SK-N-MC (cell line): ENCODE measurements at places on chromosomes 16 and 17.

DNA sequence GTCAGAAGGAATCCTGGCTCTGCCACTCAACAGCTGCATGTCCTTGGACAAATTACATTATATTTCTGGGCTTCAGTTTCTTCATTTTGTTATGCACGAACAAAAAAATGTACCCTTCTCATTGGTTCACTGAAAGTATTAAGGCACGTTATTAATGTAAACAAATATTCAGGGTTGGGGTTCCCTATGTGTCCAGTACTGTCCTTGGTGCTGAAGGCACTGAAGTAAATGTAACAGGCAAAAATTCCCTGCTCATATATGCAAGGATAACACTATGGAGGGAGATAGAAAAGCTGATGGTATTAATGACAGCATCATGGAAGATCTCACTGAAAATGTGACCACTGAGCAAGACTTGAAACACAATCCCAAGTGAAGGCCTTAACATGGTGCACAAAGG, 386.6 kb downstream of the XYLT1 start:
- no peak for DNase-seq

DNA sequence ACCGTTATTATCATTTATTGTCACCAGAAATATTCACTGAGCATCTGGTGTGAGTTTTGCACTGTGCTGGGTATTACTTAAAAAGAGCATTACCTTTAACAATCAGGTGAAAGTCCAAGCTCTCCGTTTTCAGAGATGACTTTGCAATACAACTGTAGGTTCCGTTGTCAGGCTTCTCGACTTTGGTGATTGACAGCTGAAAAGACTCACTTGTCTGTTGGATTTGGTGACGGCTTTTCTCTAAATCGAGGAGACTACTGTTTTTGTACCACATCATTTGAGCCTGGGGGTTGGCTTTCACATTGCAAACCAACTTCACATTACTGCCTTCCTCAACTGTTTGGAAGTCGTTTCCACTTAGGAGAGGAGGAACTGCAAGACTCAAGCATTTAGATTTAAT, 9.1 kb downstream of the TMIGD1 start:
- DNase-seq = no peak

DNA sequence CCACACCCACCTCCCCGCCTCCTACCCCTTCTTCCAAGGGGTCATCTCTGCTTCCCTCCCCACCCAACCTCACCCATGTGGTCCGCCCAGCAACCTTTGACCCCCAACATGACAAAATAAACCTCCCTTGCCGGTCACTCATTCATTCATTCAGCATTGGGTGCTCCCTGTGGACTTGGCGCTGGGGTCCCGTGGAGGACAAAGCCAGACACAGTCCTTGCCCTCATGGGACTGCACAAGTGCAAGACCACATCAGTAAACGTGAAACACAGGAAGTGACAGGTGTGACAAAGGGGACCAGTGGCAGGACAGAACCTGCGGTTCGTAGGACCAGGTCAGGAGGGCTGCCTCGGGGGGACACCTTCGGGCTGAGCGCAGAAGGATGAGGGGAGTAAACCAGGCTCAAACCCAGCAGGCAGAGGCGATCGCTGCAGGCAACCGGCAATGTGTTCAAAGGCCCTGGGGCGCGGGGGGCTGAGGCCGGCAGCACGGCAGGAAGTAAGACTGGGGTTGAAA, 185.4 kb downstream of the SEC14L1 start:
- no peak for DNase-seq

GRCh38 chr17:44751806-44752205, 7.0 kb upstream of the ADAM11 start:
- no peak for DNase-seq

- DNase-seq = no peak
These were observed 32.3 kb downstream of the GJC1 start for GRCh38 chr17:44797802-44798201.

- DNase-seq = no peak
These were observed 3.8 kb downstream of the TPSD1 start for GRCh38 chr16:1259760-1260068.

GRCh38 chr16:3577302-3577752, at the start of gene NLRC3:
TSS of gene NLRC3 (minus strand) at chr16:3577403. CDS start at chr16:3565036, 12,367 bp downstream.
- no peak for DNase-seq

DNA sequence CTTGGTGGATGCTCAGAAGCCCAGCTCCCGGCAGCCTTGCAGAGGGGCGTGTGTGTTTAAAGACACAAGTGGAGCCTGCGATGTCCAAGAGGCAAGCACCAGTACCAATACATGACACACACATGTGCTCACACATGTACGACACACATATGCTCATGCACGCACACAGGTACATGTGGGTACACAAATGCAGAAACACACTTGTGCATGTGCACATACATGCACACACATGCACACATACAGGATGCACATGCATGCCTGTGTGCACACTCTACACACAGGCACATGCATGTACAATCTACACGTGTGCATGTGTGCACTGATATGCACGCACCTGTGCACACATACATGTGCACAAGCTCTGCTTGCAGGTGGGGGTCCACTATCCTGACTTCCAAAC, 10.8 kb downstream of the RBFOX3 start:
- no peak for DNase-seq

- DNase-seq = no peak
These were observed at the start of gene VPS25 for GRCh38 chr17:42773290-42774035. TSS of gene VPS25 (plus strand) at chr17:42773449. CDS start at chr17:42773476, 27 bp downstream.

DNA sequence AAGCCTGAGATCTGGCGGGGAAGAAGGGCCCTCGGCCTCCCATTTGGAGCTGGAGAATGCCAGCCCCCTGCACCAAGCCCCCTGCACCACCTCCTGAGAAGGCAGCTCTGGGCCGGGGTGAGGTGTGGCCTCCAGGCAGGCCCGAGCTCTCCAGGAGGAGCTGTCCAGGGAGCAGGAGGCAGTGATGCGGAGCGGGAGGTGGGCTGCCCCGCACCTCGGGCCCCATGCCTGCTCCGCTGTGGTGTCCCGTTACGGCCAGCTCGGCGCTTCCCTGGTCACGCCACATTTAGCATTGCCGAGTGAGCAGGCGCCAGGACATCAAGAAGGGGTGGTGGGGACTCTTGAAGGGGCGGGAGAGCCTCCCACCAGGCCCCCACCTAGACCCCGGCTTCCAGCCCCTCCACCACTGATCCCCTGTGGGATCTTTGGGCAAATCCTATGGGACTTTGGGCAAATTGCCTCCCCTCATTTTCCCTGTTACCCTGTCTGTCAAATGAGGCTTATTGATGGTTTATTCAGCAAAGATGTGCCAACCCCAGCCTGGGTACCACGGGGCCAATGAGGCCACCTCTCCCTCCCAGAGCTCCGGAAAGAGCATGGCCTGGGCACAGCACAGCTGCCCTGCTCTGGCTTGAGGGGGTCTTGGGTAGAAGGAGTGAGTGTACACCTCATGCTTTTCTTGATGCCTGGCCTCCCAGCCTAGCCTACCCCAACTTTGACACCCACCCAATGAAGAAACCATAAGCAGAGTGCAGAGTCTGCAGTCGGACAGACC, 15.3 kb downstream of the FOXN1 start:
- DNase-seq = no peak

- DNase-seq = no peak
These were observed 86.6 kb downstream of the PLXDC1 start for GRCh38 chr17:39064819-39065218.

DNA sequence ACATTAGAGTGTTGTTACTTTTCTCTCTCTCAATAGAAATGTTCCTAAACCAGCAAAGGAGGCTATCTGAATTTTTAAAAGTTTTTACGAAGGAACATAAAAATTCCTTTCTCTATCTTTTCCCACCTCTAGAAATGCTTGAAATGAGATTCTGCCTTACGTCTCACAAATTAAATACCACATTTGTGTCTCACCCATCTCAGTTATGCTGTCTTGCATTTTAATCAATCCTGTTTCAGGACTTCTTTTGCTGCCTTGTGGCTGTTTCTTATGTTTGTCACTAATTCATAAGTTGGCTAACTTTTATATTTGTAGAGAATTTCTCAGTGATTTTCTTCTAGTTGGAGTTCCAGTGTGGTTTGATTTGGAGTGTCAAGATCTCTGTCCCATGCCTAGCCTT, 3.5 kb downstream of the OMG start:
- DNase-seq = no peak

- DNase-seq = no peak
These were observed 155.3 kb downstream of the RGS9 start for GRCh38 chr17:65292430-65292829.

DNA sequence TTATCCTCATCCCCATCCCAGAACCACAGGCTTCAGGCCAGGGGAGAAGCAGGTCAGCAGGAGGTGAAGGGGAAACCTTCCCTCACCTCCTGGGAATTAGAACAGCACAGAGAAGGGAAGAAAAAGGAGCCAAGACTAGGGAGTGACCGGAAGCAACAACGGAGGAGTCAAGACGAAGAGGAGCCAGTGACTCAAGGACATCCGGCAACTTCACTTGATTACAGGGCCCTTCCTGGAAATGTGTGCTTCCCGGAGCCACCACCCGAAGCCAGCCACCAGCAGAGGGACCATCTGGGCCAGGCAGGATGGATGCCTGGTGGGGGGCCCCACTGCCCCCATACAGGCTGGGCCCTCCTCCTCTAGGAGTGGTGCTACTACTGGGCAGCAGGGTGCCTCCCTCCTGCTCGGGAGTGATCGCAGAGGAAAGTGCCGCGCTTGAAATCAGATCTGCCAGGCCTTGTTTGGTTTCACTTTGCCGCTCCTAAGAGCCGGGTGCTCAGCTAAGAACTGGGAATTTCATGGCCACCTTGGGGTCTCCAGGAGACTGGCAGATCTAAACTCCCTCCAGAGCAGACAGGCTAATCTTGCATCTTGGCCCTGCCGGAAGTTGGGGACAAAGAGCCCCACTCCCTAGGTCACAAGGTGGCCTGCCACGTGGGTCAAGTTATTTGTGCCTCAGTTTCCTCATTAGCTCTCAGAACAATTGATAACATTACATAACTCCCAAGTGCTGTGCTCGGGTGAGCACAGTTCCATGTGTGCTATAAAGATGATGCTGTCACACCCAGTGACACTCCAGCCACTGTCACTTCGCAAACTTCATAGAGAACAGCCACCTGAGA, 6.6 kb downstream of the CDC42EP4 start:
- no peak for DNase-seq

GRCh38 chr16:63038397-63039106, 1002.3 kb upstream of the CDH8 start:
- no peak for DNase-seq

DNA sequence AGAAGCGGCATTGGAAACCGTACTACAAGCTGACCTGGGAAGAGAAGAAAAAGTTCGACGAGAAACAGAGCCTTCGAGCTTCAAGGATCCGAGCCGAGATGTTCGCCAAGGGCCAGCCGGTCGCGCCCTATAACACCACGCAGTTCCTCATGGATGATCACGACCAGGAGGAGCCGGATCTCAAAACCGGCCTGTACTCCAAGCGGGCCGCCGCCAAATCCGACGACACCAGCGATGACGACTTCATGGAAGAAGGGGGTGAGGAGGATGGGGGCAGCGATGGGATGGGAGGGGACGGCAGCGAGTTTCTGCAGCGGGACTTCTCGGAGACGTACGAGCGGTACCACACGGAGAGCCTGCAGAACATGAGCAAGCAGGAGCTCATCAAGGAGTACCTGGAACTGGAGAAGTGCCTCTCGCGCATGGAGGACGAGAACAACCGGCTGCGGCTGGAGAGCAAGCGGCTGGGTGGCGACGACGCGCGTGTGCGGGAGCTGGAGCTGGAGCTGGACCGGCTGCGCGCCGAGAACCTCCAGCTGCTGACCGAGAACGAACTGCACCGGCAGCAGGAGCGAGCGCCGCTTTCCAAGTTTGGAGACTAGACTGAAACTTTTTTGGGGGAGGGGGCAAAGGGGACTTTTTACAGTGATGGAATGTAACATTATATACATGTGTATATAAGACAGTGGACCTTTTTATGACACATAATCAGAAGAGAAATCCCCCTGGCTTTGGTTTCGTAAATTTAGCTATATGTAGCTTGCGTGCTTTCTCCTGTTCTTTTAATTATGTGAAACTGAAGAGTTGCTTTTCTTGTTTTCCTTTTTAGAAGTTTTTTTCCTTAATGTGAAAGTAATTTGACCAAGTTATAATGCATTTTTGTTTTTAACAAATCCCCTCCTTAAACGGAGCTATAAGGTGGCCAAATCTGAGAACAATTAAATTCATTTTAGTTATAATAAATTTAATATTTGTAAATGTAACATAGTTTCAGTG, 1.7 kb downstream of the HEXIM1 start:
- DNase-seq = no peak

GRCh38 chr17:43927060-43927864, 15.0 kb downstream of the PPY start:
- DNase-seq = no peak

- DNase-seq = no peak
These were observed 184.8 kb upstream of the CIBAR2 start for GRCh38 chr16:85296859-85297660.

- no peak for DNase-seq
These were observed 17.3 kb upstream of the KRT24 start for GRCh38 chr17:40720899-40721298.

GRCh38 chr16:54806378-54806777, 124.3 kb upstream of the IRX5 start:
- no peak for DNase-seq

- DNase-seq = no peak
These were observed 105.0 kb downstream of the ZNF778 start for GRCh38 chr16:89322321-89323119.

- DNase-seq = no peak
These were observed 1.2 kb upstream of the NFATC3 start for GRCh38 chr16:68083861-68084503.

GRCh38 chr16:82993926-82994325, 367.2 kb downstream of the CDH13 start:
- DNase-seq = no peak

DNA sequence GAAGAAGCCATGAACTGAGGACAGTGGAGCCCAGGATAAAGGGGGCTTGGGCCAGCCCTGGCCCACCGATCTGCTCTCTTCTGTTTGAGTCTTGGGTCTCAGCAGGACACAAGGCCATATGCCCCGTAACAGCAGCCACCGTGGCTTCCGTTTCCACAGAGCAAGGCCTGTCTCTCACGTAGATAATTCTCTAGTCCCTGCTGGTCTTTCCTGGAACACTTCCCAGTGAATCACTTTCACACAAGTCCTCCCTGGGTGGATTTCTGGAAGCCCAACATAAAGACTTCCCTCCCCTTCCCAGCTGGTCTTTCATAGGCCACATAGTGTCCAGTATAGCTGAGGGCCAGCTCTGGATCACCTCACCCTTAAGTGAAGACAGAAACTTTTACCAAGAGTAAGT, 19.9 kb upstream of the C16orf78 start:
- no peak for DNase-seq
